ENCODE measurements at places on chromosomes 4 and X.
A peak's percentile ranks its signal among the peaks of the same experiment; 100 is the strongest.

DNA sequence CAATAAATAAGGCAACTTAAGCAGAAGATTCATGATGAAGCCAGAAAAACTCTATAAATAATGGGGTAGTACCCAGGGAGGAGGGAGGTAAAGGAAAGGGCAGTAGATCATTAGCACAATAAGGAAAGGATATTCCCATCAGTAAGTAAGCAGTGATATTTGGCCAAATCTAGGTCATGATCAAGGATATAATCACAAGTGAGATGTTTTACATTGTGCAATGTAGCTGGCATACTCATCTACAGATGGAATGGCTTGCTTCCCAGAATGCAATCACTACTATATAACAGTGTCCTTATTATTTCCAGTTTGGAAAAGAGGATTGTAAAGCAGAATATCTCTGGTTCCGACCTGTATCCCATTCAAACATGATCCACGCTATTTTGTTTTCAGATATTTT lies 483.4 kb downstream of the RPA4 start:
- no peak for DNase-seq

DNA sequence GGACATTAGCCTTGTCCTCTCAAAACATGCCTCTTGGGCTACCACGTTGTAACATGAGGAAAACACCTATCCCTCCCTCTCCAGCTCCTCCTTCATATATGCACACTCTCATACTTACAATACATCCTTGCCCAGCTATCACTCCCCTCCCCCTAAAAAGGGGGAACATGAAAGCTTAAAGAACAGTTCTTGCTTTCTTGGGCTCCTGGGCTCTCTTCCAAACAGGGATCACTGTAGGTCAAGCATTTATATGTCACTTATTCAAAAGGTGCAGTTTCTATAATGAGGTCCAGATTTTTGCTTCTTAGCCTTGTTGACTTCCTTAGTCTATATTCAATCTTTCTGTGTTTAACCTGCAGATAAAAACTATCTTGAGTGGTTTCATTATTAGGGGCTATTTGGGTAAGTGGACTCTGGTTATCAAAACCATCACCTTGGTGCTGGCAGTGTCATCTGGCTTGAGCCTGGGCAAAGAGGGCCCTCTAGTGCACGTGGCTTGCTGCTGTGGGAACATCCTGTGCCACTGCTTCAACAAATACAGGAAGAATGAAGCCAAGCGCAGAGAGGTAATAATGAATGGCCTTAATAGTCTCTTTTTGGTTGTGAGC lies 119.4 kb downstream of the AKAP4 start:
- DNase-seq: no peak

DNA sequence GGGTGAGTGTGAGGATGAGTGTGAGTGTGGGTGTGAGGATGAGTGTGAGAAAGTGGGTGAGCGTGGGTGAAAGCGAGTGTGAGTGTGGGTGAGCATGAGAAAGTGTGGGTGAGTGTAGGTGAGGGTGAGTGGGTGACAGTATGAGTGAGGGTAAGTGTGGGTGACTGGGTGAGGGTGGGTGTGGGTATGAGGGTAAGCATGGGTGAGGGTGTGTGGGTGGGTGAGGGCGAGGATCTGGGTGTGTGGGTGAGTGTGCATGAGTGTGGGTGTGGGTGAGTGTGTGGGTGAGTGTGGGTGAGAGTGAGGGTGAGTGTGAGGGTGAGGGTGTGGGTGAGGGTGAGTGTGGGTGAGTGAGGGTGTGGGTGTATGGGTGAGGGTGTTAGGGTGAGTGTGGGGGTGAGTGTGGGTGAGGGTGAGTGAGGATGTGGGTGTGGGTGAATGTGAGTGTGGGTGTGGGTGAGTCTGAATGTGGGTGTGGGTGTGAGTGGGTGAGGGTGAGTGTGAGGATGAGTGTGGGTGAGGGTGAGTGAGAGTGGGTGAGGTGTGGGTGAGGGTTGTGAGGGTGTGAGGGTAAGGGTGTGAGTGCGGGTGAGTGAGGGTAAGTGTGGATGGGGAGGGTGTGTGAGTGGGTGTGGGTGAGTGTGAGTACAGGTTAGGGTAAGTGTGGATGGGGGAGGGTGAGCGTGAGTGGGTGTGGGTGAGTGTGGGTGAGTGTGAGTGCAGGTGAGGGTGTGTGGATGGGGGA lies 48.9 kb downstream of the ING2 start:
- DNase-seq: no peak

- no peak for DNase-seq
Observed at GRCh38 chr4:163111588-163111987, 55.1 kb downstream of the NAF1 start.

DNA sequence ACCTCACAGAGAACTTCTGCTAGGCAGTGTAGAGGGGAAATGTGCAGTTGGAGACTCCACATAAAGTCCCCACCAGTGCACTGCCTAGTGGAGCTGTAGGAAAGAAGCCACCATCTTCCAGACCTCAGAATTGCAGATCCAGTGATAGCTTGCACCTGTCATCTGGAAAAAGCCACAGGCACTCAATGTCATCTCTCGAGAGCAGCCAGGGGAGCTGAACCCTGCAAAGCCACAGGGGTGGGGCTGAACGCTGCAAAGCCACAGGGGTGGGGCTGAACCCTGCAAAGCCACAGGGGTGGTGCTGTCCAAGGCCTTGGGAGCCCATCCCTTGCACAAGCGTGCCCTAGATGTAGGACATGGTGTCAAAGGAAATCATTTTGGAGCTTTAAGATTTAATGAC lies 1226.3 kb downstream of the PCDH7 start:
- DNase-seq: no peak

DNA sequence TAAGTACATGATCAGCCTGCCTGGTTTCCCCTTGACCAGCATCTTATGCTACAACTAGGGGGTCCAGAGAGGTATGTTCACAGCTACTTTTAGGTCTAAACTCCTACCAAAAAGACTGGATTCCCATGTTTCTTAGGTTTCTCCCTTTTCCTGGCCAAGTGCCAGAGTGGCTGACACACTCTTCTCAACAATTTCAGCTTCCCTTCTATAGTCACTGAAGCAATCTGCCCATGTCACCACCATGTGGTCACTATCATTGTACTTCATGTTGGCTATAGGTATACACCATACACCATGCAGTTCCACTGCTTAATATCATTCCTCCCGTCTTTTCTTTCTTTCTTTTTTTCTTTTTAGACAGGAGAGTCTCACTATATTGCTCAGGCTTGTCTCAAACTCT lies 66.9 kb downstream of the KLHL13 start:
- no peak for DNase-seq

GRCh38 chrX:58025979-58026378 lies 115.7 kb upstream of the ZXDA start:
- DNase-seq: peak; percentile 9

DNA sequence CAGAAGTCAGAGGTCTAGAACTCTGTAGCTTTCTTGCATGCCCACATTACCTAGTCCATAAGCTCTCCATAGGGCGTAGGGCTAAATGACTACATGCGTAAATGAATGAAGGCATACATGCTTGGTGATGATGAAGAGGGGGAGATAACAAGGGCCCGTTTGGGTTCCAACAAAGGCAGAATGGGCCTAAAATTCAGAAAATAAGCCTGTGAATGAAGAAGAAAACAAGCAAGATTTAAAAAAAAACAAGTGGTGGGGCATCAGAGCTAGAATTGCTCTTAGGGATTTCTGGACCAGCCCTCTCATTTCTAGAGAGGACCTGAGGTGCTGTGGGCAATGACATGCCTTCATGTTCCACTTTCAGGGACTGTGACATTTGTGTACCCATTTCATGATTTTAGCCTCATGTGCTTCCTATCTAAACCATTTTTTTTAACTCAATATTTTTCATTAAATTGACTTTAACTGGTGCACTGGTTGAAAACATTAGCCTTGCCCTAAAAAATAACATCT lies 12.1 kb downstream of the GPRIN3 start:
- no peak for DNase-seq

- DNase-seq: no peak
Observed at GRCh38 chr4:133802359-133803140, 399.0 kb downstream of the PABPC4L start.

DNA sequence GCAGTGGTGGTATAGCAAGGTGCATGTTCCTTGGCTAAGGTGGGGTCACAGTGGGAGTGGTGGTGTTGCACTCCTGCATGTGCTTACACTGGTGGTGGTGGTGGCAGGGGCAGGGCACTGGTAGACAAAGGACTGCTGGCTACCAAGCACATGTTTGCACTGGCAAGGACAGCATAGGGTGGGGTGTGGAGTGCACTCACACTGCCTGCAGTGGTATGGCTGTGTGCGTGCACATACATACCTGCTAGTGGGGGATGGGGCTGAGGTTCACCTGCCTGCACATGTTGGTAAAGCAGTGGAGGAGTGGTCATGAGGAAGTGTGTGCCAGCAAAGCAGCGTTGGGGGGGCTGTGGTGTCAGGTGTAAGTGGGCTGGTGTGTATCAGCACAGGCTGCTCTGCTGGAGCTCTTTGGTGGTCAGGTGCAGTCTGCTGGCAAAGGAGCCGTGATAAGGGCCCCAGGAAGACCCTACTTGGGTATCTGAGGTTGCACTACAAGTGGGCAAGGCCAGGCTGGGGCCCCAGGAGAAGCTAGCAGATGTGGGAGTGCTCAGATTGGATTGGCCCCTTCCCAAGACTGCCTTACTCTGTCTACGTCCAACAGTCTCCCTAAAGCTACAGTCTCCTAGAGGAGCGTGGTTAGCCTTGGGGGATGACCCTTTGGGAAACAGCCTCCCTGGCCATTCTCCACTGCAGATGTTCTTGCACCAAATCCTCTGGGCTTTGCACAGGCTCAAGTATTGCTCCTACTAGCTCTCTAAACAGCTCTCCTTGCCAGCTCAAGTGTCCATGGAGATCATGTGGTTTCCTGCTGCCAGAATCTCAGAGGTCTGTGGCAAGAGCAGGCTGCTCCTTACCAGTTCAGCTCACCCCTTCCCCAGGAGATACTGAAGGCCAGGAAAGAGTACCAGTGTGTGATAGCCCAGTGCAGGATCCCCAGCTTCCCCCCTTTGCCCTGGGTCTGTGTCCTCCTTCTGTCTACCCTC lies 486.3 kb upstream of the PABPC4L start:
- DNase-seq: no peak

GRCh38 chr4:119525771-119526712 lies 102.6 kb downstream of the PDE5A start:
- no peak for DNase-seq

DNA sequence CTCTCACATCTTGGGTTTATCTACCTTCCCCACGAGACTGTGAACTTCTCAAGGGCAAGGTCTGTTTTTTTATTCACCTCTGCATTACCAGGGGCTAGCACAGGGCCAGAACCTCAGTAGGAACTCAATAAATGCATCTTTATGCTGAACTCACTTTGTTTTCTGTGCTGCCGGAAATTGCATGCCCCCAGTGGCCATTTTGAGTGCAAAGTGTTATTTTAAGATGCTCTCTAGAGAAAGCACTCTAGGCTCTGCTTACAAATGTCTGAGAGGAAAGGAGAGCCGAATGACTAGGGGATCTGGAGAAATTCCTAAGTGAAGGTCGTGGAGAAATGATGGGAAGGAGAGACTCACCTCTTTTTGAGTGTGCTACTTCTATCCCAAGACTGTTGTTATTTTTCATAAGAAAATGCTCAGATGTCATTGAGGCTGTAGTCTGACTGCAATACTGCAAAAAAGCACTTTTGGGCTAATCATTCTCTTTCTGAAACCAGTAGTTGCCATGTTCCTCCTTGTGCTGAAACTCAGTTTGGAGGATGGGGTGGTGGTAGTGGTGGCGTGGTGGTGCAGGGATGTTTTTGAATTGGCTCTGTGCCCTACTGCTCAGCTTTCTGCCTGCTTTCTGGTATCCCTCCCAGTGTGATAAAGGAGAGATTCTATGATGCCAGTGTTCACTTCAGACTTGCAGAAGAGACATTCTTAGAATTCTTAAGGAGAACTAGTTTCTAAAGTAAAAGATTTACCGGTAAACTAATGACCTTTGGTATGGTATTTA lies 41.3 kb downstream of the DOCK11 start:
- no peak for DNase-seq

DNA sequence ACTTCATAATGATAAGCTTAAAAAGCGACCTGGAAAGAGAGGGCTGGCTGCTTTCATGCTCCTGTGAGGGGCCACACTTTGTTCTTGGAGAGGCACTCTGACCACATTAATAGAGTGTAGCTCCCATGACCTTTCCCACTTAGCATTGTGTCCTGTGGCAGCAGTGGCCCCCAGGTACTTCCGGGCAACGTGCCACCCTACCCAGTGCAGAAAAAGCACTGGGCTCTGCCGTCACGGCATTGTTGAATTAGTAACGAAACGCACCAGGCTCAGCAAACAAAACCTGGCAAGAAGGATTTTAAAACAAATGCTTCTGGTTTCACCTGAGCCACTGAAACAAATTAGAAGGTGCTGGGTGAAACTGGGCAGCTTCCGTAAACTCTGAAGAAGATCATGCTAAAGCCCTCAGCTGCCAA lies 5.4 kb upstream of the SORBS2 start:
- no peak for DNase-seq

- no peak for DNase-seq
Observed at GRCh38 chr4:185589067-185589836, 53.9 kb upstream of the PDLIM3 start.

- no peak for DNase-seq
Observed at GRCh38 chr4:80196259-80196921, 913 bp upstream of the PRDM8 start.

DNA sequence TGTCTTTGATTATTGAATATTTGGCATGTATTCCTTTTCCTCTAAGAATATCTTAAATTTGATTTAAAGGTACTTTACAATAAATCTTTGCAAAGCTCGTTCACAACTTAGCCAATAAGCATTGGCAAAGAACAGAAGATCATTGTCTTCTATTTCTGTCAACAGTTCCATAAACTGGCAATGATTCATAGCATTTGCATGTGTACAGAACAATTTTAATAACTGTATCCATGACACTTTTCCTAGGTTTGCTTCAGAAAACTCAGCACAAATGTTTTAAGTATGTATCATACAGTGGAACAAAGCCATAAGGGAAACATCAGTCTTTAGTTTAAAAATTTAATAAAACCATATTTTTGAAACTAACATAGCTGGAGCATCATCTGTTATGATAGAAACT lies 462.7 kb upstream of the RPS6KA3 start:
- DNase-seq: peak; percentile 57

- peak; percentile 33 for DNase-seq
Observed at GRCh38 chr4:7938609-7939376, 868 bp downstream of the AFAP1 start.

- no peak for DNase-seq
Observed at GRCh38 chr4:88628746-88629145, 36.5 kb downstream of the HERC3 start.

- peak; percentile 43 for DNase-seq
Observed at GRCh38 chrX:17242470-17242869, 132.5 kb upstream of the NHS start.

- no peak for DNase-seq
Observed at GRCh38 chrX:69072486-69073006, 92.7 kb downstream of the PJA1 start.

- no peak for DNase-seq
Observed at GRCh38 chrX:111131572-111131971, 35.6 kb downstream of the PAK3 start.

DNA sequence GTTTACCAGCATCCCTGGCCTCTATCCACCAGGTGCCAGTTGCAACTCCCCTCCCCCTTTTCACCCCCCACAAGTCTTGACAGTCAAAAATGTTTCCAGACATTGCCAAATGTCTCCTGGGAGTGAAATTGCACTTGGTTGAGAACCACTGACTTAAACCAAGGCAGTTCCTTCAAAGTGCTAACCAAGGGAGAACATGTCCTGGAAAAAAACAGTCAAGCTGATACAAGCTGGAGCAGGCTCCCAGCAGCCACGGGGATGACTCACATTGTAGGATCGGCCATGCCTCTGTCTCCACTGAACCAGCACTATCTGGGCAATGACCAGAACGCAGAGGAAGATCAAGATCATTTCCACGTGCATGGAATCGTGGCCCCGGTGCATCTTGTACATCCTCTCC lies 11.4 kb downstream of the RNF175 start:
- DNase-seq: peak; percentile 97
